Dorsolateral prefrontal cortex (tissue), 122 donors: ENCODE measurements at places on chromosomes 2 and 18. TPM values are rescaled to one million over a fixed set of nuclear protein-coding genes. Genes with fewer than 3 reads are reported as not detected.

DNA sequence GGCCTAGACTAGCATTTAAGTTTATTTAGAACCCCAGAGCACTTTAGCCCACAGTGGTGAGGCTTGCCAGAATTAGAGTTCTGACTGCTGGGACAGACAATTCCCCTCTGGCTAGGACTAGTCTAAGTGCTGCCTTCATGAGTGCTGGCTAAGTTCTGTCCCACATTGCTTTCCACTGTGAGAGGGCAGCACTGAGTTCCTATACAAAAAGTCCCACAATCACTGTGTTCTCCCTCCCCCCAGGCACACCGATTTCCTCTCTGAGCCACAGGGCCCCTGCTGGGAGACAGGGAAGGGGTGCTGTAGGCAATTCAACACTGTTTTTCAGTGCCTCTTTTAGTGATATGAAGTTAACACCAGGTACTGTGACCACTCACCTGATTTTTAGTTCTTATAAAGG is 310.9 kb downstream of the DLGAP1 start:
- DNase-seq, result no peak

DNA sequence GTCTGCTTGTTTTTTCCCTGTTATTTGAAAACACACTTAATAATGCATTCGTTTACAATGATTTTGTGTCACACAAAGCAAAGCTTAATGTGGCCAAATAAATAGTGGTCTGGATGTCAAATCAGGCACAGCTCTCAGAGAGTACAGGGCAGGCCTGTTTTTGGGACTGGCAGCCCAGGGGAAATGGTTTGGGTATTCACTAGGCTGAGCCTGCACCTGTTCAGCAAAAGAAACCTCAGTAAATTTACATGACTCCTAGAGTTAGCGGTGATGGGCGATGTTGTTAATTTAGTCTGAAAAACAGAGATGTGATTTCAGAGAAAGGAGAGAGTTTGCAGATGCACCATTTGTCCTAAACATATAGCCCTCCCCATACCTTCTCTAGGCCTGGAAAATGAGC is 197.1 kb downstream of the ALK start:
- no peak for DNase-seq

DNA sequence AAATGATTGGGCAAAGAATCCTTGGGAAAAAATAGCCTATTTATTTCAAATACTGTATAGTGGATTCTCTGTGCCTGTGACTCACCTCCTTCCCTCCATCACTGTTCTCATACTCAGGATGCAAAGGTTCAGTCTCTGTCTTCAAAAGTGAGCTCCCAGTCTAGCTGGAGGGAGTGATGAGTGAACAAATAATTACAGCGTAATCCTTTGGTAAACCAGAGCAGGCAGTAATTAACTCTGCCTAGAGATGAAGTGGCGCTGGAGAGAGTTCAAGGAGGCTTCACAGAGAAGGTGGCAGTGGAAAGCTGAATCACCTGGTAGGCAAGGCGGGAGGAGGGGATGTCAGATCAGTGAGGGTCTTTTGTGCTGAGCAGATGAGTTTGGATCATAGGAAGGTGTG is 6.5 kb downstream of the DGUOK start:
- no peak for DNase-seq

DNA sequence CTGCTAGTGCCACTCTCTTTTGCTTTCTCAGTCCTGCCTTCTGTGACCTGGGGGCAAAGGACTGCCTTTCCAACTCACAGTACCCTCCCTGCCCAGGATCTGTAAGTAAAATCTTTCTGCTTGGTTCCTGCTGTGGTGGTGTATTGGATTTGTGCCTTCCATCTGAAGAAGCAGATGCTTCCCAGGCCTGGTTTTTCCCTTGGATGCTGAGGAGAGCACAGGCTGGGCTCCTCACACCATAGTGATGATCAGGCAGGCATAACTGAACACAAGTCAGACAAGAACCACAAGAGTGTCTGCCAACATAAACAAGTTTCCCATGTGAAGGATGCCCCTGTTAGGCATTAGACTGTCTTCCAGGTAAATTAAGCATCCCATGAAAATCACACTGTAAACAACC is 121.3 kb upstream of the NRXN1 start:
- no peak for DNase-seq

GRCh38 chr2:15311201-15311907 is 249.8 kb downstream of the NBAS start:
- DNase-seq, result no peak

GRCh38 chr2:112164876-112165275 is 26.7 kb downstream of the FBLN7 start:
- DNase-seq, result no peak

- DNase-seq, result no peak
Measured at GRCh38 chr2:221610255-221610654, 38.2 kb upstream of the EPHA4 start.

- DNase-seq, result no peak
Measured at GRCh38 chr18:5853253-5853652, 42.1 kb downstream of the TMEM200C start.

DNA sequence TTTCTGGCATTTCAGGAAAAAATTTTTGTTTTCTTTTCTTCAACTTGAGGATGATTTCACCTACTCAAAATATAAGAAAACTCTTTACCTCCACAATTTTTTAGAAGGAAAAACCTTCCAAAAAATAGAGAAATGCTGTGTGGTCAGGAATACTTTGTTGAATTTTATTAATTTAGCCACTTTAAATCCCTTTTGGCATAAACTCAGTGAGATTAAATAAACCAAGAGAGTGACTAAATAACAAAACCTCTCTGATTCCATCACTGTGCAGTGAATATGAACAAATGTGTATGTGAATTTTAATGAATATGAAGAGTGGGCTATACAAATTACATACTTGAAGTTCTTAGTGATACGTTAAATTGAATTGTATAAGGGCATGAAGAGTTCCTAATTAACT is 25.8 kb upstream of the CYTIP start:
- no peak for DNase-seq

- DNase-seq, result no peak
Measured at GRCh38 chr2:224608104-224608503, 22.9 kb upstream of the CUL3 start.

- no peak for DNase-seq
Measured at GRCh38 chr2:202636213-202636513, 1.4 kb downstream of the FAM117B start.

GRCh38 chr2:230326453-230327417 is at the start of gene SP140L:
Gene SP140L, plus strand, starts transcription at chr2:230327193. Its CDS starts 77 bp downstream, at chr2:230327270.
- no peak for DNase-seq

DNA sequence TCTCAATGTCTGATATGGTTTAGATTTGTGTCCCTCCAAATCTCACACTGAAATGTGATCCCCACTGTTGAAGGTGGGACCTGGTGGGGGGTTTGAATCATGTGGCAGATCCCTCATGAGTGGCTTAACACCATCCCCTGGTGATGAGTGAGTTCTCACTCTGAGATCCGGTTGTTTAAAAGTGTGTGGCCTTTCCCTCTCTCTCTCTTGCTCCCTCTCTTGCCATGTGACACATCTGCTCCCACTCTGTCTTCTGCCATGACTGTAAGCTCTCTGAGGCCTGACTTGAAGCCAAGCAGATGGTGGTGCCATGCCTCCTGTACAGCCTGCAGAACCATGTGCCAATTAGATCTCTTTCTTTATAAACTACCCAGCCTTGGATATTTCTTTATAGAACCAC is 108.8 kb downstream of the RBMS1 start:
- no peak for DNase-seq

GRCh38 chr18:55356815-55357214 is 231.2 kb downstream of the TCF4 start:
- DNase-seq, result no peak

DNA sequence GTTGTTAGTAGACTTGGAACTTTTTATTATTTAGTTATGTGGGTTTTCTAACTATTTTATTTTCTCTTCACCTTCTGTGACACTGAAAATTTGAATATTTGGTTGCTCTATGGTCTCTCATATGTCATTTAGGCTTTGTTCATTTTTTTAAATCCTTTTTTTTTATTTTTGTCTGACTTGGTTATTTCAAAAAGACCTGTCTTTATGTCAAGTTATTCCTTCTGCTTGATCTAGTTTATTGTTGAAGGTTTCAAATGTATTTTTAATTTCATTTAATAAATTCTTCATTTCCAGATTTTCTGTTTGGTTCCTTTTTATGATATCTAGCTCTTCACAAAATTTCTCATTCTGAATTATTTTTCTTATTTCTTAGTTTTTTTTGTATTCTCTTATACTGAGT is 160.6 kb upstream of the ATP5MC3 start:
- no peak for DNase-seq

DNA sequence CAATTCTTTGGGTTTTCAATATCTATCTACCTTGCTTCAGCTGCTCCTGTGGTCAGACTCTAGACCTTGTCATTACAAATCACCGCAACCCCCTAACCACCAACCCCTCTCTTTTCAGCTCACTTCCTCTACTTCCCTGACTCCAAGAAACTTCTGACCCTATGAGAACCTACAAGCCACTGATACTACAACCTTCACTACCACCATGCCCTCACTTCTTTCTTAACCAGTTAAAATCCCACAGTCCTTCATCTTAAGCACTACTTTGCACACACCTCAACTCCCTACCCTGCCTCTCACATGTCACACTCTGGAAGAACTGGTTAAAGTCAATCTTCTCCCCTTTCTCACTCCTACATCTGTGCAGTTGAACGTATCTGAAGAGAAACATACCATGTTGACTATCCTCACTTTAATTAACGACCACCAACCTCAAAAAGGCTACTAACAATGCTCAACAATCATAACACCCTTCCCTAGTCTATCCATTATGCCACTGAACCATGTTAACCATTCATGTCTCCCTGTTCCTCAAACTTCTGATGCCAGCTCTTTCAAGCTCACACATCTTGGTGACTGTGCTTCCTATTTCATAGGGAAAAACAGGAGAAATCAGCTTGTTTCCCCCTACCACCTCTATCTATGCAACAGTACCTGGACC is 12.6 kb downstream of the EIF2AK3 start:
- no peak for DNase-seq

DNA sequence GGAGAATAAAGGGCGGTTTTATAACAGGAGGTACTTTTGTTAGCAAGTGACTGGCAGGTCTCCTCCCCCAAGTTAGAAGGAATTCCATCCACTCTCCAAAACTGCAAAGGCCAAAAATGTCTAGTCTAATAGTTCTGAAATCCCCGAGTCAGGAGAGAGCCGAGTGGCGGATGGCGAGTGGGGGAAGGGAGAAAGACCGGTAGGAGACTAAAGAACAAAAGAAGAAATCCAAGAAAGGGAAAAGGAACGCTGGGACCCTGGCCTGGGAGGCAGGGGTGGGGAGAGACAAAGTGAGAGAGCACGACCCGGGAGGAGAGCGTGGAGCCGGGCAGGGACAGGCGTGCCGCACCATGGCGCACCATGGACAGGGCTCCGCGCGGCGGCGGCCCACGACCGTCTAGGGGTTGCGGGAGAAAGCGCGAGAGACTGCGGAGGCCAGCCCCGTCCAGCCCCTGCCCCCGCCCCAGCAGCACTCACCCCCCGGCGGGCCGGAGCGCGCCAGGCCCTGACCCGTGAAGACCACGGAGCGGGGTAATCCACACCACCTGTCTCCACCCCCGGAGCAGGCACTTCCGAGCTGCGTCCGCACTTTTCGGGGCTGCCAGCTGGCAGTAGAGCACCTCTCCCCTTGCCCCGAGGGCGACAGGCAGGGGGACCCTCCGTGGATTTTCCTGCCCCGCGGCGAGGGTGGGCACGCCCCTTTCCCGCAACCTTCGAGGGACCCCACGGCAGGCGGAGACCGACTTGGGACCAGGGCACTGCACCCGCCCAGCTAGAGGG is 1.6 kb downstream of the CDH2 start:
- DNase-seq, result peak; percentile 57

- no peak for DNase-seq
Measured at GRCh38 chr18:66749030-66749429, 145.1 kb upstream of the CDH19 start.

DNA sequence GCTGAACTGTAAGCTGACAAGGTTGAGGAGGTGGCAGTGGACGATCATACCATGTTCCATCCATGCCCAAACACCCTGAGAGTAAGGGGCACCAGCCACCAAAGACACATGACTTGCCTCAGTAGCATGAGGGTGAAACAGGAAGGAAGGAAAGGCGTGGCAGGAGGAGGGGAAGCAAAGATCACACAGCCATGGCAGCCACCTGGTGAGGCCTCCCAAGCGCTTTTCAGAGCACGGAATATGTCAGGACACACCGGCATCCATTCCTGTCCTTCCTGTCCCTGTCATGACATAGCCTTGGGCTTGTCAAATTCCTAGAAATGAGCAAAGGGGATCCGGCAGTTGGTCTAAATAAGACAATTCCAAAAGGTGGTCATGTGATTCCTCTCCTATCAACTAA is 118.7 kb downstream of the MYO5B start:
- no peak for DNase-seq

GRCh38 chr18:77006305-77007175 is 126.0 kb downstream of the MBP start:
- no peak for DNase-seq

DNA sequence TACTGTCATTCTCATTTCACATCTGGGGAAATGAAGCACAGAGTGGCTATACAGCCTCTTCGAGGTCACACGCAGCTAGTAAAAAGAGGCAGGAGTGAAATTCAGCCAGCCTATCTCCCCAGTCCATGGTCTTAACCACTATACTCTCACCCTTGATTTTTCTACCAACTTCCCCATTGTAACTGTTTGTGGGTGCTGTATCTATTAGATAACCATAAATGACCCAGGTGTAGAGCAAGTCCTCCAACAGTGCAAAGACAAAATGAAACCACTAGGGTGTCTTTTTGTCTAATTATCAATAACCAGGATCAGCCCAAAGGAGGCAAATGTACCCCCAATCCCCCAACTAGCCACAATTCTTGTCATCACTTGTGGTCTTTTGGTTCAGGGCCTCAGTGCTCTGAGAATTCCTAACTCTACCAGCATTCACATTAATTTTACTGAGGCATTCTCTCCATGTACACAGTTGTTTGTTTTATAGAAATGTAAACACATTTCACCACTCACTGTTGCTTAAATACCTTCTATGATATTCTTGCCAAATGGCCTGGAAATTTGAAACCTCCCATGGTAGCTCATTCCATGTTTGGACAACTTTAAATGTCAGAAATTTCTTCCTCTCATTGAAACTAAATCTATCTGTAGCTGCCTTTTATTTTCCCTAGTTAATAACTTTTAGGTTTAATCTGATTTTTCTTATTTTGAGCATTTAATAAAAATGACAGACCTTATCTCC is 58.7 kb downstream of the SLC40A1 start:
- no peak for DNase-seq

- DNase-seq, result no peak
Measured at GRCh38 chr2:204219196-204219595, 282.6 kb downstream of the ICOS start.

- DNase-seq, result no peak
Measured at GRCh38 chr2:19367326-19367725, 8.9 kb upstream of the OSR1 start.

GRCh38 chr2:108968619-108969018 is 20.4 kb downstream of the EDAR start:
- DNase-seq, result no peak

Gene GATA6
- total RNA-seq, result not detected

Gene CAMKMT
- 18.7 TPM for total RNA-seq

Gene SPP2
- total RNA-seq, result not detected

Gene MOGAT1
- total RNA-seq, result 0.75 TPM

Gene PPP3R1
- total RNA-seq, result 391 TPM

Gene ANTXR1
- 32.0 TPM for total RNA-seq

Gene RALBP1
- total RNA-seq, result 58.4 TPM

Gene AAK1
- 197 TPM for total RNA-seq

Gene ANKRD30BL
- 18.6 TPM for total RNA-seq
